ENCODE measurements at places on chromosomes 6 and 20.

DNA sequence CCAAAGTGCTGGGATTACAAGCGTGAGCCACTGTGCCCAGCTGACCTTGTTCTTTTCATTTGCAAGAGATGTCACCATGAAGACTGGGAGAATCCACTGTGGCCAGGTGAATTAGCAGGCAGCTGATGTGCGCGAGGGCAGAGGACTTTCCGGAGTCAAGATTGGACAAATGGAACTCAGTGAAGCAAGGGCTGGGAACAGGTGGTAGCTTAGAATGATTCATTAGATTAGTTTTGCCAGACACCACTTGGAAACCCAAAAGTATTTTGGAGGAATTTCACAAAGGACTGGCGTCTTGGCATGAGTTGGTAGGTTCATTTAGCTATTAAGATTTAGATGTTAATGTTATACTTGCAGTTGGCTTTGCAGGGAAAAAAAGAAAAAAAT, 4.7 kb upstream of the AKAP7 start:
- DNase-seq, result no peak

DNA sequence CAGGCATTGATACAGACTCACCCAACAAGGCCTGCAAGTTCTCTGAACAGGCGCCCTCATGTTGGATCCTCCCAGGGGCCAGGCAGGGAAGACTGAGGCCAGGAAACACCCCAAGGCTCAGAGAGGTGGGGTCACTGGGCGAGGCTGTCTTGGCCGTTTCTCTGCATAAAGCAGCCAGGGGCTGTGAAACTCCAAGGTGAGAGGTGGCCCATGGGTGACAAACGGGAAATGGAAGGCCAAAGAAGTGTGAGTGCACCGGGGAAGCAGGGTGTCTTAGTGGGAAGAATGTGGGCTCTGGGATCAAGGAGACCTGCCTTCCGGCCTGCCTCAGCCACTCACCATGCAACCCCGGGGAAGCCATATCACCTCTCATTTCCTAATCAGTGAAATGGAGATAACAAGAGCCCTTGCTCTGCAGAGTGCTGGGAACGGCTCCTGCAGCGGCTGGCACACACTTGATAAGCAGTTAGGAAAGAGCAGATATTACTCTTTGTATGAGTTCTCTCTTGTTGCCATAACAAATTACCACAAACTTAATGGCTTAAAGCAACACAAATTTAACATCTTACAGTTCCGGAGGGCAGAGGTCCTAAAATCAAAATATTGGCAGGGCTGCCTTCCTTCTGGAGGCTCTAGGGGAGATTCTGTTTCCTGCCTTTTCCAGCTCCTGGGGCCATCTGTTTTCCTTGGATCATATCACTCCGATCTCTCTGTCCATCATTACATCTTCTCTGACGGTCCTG, 168.6 kb downstream of the NFATC2 start:
- no peak for DNase-seq

DNA sequence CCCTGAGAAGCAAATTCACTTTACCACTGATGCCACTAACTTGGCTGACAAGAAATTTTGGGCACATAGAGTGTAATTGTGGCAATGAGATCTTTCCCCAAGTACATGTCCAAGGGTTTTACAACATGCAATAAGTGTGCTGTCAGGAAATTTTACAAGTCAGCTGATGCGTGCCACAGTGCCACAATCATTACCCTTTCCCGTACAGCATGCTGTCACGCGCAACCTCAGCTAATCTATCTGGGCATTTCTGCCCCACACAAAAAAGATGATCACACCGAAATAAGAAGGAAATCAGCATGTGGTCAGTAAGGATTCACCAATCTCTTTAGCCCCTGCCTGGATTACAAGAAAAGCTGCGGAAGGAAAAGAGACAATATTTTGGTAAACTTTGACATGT, 163.6 kb upstream of the PREP start:
- DNase-seq, result no peak

- no peak for DNase-seq
These were observed 5.6 kb downstream of the TOP1 start for GRCh38 chr20:41034239-41034638.

GRCh38 chr6:20808924-20809323, 274.7 kb downstream of the CDKAL1 start:
- DNase-seq, result no peak

DNA sequence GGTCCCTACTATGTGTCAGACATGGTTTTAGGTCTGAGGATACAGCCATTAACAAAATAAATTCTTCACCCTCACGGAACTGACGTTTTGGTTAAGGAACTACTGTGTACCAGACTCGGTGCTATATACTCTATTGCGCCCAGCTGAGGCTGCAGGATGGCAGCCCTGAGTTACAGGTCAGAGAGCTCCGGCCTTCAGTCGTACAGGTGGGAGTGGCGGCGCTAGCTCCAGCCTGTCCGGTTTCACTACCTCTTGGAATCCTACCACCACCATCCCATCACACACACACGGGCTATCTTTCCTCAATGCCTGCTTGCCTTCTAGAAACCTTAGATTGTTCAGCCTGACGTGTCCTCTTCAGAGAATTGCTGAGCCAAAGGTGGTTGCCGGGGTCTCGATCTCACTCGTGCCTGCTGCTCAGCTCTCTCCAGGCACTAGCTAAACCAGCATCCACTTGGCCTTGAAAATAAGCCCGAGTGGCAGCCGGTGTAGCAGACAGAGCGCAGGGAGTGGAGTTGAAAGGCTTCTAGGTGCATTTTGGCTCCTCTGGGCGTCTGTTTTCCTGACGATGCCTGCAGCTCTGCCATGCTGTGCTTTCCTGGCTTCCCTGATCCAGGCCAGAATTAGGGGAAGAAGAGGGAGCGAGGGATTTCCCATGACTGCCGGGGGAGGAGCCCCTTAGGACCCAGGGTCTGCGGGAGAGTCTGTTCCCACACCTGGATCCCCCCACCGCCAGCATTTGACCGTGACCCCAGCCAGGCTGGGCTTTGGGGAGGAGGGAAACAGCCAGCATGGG, 1.1 kb upstream of the TCF15 start:
- DNase-seq, result no peak

- no peak for DNase-seq
These were observed 25.1 kb upstream of the CDH22 start for GRCh38 chr20:46333161-46333991.

GRCh38 chr6:144159742-144160141, 9.4 kb downstream of the STX11 start:
- no peak for DNase-seq

DNA sequence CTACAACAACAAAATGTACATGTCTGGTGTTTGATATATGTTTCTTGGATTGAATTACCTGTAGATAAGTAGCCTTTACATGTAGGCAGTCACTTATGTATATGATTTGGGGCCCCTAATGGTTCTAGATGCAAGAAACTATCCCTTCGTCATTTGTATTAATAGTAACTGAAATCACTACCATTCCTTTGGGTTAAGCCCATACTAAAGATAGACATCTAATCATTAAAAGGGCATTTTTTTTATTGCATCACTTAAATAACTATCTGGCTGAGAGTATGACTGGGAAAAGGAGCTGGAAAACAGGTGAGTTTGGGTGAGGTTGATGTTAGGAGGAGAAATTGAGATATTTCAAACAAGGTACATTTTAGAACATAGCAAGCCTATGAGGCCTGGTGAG, 213.5 kb upstream of the PLN start:
- no peak for DNase-seq

- DNase-seq, result no peak
These were observed 84.0 kb downstream of the CHD6 start for GRCh38 chr20:41534170-41534569.

GRCh38 chr6:26452631-26453235, 5.0 kb upstream of the BTN2A1 start:
- DNase-seq, result no peak

- no peak for DNase-seq
These were observed 34.8 kb upstream of the AFDN start for GRCh38 chr6:167791780-167792478.

DNA sequence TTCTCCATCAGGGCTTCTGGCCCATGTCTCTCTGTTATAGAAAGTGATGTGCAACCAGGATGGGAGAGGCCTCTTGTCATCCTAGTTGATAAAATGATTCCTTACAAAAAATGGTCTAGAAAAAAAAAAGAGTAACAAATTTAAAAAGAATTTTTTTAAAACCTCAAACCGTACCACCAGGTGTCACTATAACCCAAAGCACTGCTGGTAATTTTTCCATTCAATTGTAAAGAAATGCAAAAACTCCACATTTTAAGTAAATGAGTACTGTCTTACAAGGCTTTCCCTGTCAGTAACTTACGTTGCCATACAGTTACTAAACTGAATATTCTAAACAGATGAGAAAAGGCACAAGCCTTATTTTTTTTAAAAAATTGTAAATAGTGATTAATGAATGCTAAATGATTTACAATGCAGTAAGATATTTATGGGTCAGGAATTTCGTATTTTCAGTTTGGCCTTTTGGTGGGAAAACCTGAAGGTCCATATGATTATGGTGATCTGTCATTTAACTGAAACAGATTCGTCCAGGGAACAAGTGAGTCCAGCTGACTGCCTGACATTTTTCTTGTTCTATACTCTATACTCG, 95.4 kb downstream of the OGFRL1 start:
- DNase-seq, result no peak

- no peak for DNase-seq
These were observed 21.1 kb downstream of the WRNIP1 start for GRCh38 chr6:2786269-2786668.

DNA sequence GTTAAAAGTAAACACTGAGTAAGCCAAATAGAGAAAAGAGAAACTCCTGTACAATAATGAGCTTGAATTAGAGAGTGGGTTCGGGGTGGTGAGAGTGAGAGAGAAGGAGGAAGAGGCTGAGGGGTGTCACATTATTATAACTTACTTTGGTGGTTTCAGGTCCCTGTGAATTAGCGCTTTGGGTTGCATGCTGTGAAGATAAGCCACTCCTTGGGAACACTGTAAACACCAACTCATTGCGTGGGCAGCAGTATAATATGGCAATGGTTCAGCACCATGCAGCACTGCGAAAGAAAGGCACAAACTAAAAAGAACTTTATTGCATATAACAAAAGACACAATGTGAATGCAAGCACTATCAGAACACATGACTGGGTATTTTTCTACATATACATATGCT, 26.9 kb downstream of the MAP3K7 start:
- no peak for DNase-seq

DNA sequence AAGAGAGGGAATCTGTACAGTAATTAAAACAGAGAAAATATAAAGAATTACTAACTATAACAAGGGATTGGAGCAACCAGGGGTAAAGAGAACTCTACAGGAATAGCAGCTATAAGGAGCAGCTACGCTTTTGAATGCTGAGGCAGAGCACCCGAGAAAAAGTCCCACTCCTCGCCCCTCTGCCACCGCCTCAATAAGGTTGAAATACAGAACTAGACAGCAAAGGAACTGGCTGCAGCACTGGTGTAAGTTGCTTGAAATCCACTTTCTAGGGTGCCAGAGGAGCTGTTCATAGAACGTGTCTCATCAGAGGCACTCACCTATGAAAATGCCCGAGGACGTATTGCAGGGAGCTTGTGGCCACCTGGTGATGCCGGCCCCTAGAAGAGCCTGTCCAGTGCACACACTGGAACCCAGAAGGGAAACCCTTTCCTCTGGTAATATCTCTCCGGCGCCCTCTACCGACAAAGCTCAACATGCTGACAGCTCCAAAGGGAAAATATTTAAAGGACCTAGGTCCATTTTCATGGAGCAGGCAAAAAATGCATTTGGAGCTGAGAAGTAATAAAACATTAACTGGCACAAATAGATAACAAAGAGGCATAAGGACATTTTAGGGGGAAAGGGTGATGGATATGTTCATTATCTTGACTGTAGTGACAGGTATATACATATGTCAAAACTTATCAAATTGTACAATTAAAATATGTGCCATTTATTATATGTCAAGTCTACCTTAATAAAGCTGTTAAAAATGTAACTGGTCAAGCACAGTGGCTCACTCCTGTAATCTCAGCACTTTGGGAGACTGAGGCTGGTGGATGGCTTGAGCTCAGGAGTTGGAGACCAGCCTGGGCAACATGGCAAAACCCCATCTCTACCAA, 137.4 kb upstream of the HDAC2 start:
- DNase-seq, result no peak

DNA sequence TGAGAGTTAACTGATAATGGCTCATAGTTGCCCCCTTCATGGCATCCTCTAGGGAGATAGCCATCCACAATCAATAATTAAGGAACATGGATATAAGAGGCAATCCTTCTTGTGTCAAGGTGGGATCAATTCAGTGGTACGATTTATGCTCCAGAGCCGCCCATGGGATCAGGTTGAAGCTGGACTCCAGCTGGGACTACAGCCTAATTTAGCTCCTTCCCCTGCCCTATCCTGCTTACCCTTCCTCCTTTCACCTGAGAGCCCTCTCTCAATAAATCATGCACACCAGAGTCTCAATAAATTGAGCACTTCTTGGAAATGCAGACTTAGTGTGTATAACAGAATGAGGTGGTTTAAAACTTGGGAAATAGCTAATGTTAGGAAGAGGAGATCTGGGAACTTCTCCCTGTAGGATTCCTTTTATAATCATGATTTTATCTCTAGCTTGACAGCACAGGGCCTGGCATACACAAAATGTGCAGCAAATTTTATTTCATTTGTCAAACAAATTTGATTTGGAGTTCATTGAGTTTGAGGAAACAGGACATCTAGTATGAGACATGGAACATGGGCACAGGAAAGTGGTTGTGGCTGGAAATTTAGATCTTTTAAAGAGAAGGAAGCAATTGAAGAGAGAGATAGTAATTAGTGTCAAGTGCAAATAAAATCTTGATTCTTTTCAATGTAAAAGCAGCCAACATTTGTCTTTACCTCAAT, 28.6 kb upstream of the OGFRL1 start:
- no peak for DNase-seq

DNA sequence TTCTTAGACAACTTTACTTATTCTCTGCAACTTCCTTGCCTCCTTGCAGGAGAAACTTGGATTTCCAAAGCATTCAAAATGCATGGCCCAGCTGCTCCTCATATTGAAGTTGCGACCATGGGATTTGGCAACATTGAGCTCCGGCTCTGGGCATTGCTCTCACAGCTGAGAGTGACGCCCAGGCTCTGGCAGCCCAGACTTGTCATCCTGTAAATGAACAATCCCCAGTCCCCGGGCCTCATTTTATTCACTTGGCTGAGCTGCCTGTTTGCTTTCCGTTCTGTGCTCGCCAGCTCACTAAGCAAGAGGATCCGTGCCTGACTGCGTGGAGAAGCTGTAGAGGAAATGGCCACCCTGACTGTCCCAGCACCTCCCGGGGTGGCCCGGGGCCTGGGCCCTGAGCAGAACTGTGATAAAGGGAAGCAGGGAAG, 119.5 kb upstream of the CD93 start:
- no peak for DNase-seq

- no peak for DNase-seq
These were observed 231.6 kb downstream of the SYNDIG1 start for GRCh38 chr20:24701027-24701426.

- no peak for DNase-seq
These were observed 50.4 kb upstream of the TAB2 start for GRCh38 chr6:149267072-149267471.

DNA sequence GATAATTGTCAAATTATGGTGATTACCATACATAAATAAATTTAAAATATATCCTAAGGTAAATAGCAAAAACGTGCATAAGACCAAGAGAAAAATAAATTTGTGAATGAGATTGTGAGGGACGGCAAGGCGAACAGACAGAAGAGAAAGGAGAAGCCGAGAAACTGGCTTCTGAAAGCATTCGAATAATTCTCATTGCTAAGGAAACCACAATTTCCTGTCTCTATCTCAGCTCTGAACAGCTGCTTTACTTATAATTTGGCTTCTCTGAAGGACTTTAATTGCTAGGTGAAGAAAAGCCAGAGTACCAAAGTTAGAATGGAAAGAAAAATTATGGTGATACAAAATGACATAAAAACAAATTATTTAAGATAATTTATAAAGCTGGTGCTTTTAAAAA, 79.0 kb upstream of the RGS17 start:
- peak; percentile 2 for DNase-seq

All from GM18507 (cell line).